Lung (tissue), 17 donors: ENCODE measurements at places on chromosomes 7 and 10.

DNA sequence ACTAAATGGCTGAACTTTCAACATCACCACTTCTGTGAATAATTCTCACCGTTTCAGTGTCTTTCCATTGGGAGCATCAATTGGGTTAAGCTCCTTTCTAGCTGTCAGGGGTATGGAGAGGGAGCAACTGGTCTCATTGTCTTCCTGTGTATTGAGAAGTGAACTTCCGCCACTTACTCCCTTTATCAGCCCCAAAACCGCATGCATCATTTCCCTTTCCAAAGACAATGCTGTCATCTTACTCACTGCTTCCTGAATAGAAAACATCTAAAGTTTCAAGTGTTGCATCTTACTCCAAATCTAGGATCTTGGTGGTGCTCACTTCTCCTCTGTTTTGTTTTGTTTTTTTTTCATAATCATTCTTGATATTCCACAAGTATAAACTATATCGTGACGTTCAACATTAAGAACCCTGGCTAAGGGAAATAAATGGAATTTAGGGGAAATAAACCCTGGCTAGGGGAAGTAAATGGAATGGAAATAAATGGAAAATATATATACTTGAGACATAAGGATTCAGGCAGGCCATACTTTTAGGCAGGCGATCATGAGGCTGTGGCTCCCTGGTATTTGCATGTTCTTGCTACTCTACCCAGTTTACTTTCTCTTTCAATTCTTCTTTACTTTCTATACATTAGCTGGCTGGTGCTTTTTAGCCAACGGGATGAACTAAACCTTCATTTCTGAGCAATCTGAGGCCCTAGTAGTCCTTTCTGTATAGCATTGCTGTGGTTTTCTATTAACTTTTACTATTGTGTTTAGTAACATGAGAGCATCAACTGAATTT lies 371.9 kb downstream of the BMPER start:
- no peak for DNase-seq

GRCh38 chr10:62471711-62472110 lies 97.5 kb downstream of the ZNF365 start:
- no peak for DNase-seq

DNA sequence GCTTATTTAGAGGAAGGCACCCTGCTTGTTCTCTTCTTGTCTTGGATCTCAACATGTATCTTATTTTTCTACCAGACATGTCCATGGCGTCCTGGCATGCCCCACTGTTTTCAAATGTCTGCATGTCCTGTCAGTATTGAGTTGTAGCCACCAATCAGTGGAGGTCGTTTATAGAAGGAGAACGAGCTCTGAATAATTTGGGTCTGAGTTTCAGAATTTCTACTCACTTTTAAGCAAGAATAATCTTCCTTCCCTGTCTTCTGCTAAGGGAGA lies 2.9 kb upstream of the HOXA13 start:
- DNase-seq: no peak

DNA sequence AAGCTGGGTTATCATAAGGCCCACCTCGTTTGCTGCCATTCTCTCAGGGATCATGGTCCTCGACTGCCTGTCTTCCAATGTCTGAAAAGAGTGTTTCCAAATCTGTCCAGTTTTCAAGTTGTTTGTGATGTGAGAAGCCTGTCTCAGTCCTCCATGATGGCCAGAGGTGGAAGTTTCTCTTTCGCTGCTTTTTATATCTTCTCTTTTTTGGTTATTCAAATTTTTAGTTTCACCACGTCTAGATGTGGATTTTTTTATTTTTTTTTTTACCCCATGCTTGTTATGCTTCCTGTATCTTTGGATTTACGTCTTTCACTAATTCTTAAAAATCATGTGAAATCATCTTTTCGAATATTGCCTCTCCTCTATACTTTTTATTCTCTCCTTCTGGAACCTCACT lies 6.1 kb upstream of the RBM33 start:
- no peak for DNase-seq

- no peak for DNase-seq
Measured at GRCh38 chr10:14048930-14049613, 281.7 kb downstream of the FRMD4A start.

GRCh38 chr10:124505279-124505678 lies 43.7 kb downstream of the LHPP start:
- no peak for DNase-seq

- peak; percentile 92 for DNase-seq
Measured at GRCh38 chr10:78552261-78552811, 516.4 kb upstream of the ZMIZ1 start.

DNA sequence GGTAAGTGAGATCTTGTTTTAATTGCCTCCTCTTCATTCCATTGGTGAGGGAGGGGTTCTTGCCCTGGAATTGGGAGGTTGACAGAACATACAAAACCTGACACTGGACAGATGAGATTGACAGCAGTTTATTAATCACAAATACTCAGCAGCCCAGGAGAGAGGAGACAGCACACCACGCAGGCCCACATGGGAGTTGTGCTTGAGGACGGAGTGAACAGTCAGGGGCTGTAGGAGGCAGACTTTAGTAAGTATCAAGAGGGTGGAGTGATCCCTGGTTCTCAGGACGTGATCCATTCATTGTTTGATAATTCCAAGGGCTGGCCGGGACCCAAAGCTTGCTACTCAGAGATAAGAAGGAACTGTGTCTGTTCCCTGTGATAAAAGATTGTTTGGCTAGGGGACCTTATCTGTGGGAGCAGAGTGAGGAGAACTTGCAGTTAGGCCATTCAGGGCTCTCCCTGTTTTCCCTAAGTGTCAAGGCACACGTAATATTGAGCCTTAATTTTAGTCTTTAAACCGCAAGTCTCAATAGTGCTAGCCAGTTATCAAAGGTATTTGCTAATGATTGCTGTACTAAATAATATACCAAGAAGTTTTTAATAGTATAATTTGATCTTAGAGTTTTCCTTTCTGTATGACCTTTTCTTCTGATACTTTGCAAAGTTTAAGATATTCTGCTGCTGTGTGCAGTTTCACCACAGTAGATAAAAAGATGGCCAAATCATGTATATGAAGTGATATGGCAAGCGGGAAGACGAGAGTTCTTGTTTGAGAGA lies 14.5 kb downstream of the CAPZA2 start:
- DNase-seq: peak; percentile 46

GRCh38 chr7:8982338-8982992 lies 549.1 kb downstream of the NXPH1 start:
- DNase-seq: no peak

GRCh38 chr10:113480851-113481502 lies 71.9 kb upstream of the HABP2 start:
- DNase-seq: no peak

- DNase-seq: no peak
Measured at GRCh38 chr7:50209461-50210135, 94.9 kb upstream of the IKZF1 start.

GRCh38 chr10:26391701-26392695 lies 46.1 kb upstream of the APBB1IP start:
- DNase-seq: no peak

- DNase-seq: no peak
Measured at GRCh38 chr10:127492607-127493250, 56.4 kb upstream of the NPS start.

GRCh38 chr7:108004220-108005142 lies 1.5 kb upstream of the LAMB1 start:
- DNase-seq: peak; percentile 32

GRCh38 chr10:3813986-3814837 lies 29.2 kb upstream of the KLF6 start:
- no peak for DNase-seq
